ENCODE measurements at places on chromosomes 6 and 20.

DNA sequence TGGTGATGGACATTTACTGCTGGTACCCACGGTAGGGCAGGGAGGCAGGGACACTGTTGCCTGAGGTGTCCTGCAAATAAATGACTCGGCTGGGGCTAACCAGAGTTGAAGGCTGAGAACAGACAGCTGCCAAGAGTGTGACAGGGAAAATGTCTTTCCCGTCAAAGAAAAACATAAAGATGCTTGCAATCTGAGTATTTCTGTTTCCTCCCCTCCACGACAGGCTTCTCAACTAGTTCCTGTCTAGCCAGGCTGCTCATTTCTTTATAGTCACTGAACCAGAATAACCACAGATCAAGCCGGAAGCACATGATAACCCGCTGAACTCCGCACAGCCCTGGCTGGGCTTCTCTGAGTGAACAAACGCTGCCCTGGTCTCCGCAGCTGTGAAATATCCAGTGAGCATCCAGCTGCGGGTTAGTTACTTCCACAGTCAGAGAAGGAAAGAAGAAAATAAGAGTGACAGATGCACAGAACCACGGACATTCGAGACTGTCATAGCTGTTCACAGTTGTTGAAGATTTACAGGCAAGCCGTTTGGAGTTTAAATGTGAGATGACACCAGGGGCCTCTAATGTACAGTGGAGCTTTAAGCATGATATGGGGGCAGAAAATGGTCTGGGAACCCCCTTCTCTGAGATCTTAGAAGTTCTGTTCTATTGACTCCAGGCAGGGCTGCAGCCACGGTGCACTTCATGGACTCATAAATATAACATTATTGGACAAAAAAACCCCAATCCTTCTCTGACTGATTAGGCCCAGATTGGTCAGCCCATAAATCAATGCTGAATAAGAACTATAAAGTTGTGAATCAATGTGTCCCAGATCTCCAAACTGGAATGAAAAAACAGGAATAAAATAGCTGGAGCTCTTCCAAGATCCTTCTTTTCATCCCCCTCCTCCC lies 299.9 kb upstream of the SUPT3H start:
- no peaks in the 10 kb centered on the region for H3K27me3 ChIP-seq
- DNase-seq: no peak
- no peaks in the 10 kb centered on the region for H3K36me3 ChIP-seq
- no peak overlapping the region for H3K4me3 ChIP-seq
- H3K4me1 ChIP-seq: peaks cover 14% of the 10 kb centered on the region
- H3K27ac ChIP-seq: no peak overlapping the region

GRCh38 chr6:16608444-16608843 lies 152.8 kb downstream of the ATXN1 start:
- H3K27me3 ChIP-seq: no peaks in the 10 kb centered on the region
- H3K27ac ChIP-seq: no peak overlapping the region
- no peaks in the 10 kb centered on the region for H3K4me1 ChIP-seq

- DNase-seq: no peak
- no peaks in the 10 kb centered on the region for H3K4me1 ChIP-seq
- no peak overlapping the region for H3K4me3 ChIP-seq
- no peaks in the 10 kb centered on the region for H3K27me3 ChIP-seq
These were observed 155.8 kb downstream of the EYA4 start for GRCh38 chr6:133396984-133397348.

- peak overlapping the region; percentile 28 for H3K27ac ChIP-seq
- H3K4me1 ChIP-seq: peaks cover 10% of the 10 kb centered on the region
- no peak for DNase-seq
- H3K36me3 ChIP-seq: no peaks in the 10 kb centered on the region
- no peak overlapping the region for H3K4me3 ChIP-seq
These were observed 31.0 kb upstream of the PCMTD2 start for GRCh38 chr20:64224351-64225170.

- no peaks in the 10 kb centered on the region for H3K27me3 ChIP-seq
- no peak overlapping the region for H3K27ac ChIP-seq
- no peak overlapping the region for H3K4me3 ChIP-seq
- DNase-seq: no peak
These were observed 99.5 kb upstream of the SUPT3H start for GRCh38 chr6:45477278-45477677.

- H3K4me3 ChIP-seq: no peak overlapping the region
- H3K36me3 ChIP-seq: no peaks in the 10 kb centered on the region
- no peaks in the 10 kb centered on the region for H3K4me1 ChIP-seq
- no peak for DNase-seq
- H3K27ac ChIP-seq: no peak overlapping the region
These were observed 18.9 kb upstream of the SRSF6 start for GRCh38 chr20:43438578-43439316.

DNA sequence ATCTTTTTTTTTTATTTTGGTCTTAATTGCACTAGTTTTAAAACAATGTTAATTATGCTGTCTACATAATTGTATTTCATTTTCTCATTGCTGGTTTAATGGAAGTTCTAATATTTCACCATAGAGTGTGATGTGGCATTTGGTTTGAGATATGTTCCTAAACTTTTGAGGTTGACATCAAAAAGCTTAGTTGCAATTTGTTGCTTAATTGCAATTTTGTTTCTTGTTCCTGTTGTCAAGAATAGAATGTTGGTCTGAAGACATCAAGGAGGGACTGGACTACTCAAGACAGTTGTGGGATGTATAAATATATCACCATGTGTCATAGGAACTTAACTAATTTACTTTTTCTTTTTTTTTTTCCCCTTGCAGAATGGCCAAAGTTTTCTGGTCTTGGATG lies 12.5 kb downstream of the HSF2 start:
- no peak overlapping the region for H3K4me3 ChIP-seq
- no peaks in the 10 kb centered on the region for H3K27me3 ChIP-seq
- no peaks in the 10 kb centered on the region for H3K4me1 ChIP-seq
- DNase-seq: no peak
- H3K27ac ChIP-seq: no peak overlapping the region

DNA sequence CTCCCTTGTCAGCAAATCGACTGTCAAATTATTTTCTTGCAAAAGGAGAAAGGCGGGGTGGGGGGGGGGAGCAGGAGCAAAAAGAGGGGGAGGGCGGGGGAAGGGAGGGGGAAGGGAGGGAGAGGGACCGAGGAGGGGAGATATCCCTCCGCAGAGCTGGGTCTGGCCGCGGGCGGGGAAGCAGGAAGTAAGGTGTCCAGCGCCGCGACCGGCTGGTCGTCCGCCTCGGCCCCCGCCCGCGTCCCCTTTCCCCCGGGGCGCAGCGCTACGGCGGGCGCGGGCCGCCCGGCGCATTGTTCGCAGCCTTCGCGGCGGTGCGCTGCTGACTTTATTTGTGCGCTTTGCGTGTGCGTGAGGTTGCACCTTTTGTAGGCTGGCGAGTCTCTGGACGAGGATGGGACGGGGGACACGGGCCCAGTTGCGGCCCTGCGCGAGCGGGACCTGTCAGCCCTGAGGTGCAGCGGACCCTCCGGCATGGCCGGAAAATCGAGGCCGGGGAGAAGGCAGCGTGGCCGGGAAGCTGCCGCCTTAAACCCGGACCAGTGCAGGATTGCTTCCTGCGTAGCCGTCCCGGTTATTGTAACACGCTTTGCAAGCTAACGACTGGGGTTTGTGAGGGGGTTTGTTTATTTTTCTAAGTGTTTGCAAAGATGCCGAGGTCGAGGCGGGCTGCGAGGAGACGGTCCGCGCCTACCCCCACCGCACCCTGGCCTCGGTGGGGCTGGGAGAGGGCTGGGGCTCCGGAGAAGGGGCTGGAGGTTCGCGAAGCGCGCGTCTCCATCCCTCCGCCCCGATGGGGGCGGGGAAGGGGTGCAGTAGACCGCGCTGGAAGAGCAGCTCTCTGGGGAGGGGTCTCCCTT lies 675 bp upstream of the TRERF1 start:
- H3K4me3 ChIP-seq: peak overlapping the region; percentile 93
- no peaks in the 10 kb centered on the region for H3K27me3 ChIP-seq
- peaks cover 23% of the 10 kb centered on the region for H3K4me1 ChIP-seq
- DNase-seq: peak; percentile 93
- H3K36me3 ChIP-seq: no peaks in the 10 kb centered on the region

DNA sequence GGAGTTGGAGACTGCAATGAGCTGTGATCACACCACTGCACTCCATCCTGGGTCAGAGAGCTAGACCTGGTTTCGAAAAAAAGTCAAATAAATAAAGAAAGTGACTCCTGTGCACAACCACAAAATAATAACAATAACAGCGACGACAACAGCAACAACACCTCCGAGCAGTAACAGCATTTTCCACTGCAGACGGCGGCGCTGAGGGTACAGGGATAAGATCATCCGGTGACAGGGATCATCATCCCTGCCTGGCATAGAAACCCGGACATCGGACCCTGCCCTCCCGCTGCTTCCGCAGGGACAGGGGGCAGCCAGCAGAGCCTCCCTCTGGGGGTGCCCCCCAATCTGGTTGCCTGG lies 11.5 kb downstream of the SRXN1 start:
- H3K4me3 ChIP-seq: no peak overlapping the region
- DNase-seq: no peak
- H3K27me3 ChIP-seq: no peaks in the 10 kb centered on the region
- no peaks in the 10 kb centered on the region for H3K36me3 ChIP-seq

DNA sequence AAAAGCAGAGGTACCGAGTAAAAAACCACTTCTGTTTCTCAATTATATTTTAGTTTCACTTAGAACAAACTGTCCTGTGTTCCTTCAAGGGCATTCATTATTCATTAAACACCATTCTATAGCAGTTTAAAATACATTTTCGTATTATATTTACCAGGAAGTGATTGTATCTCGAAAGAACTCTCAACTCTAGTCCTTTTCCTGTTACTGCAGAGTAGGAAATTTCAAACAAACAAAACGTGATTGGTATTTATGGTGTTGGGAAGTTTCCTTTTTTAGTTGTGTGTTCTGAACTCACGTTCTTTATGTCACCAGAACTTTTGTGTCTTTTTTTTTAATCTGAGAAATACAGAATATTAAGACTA lies 139.5 kb upstream of the BTBD3 start:
- no peak for DNase-seq
- H3K27me3 ChIP-seq: no peaks in the 10 kb centered on the region
- no peak overlapping the region for H3K27ac ChIP-seq

DNA sequence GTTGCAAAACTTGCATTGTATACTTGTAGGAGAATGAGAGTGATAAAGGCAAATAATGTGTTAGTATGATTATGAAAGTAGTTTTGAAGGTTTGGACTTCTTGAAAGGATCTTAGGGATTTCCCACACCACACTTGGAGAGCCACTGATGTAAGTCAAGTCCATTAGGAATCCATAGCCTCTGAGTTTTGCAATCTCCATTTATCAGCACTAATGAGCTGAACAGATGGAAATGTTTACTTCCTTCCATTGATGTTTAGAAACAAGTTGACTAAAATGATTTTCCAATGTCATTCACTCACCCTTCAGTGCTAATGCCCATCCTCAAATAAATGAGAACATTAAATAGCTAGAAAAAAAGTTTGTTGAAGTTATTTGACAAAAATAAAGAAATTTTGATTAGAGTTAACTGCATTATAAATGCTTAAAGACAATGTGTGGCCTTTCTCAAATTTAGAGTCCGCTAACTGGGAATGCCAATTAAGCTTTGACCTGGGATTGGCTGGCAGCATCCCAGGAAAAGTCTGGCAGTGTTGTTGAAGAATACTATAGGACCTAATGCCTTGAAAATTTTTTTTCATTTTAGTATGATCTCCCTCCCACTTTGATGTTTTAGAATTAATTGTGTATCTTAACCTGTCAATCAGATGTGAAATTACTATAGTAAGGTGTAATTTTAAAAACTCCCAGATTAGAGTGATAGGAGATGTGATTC lies 68.0 kb downstream of the SLC35F1 start:
- no peak for DNase-seq
- no peak overlapping the region for H3K4me3 ChIP-seq
- H3K27me3 ChIP-seq: no peaks in the 10 kb centered on the region
- no peaks in the 10 kb centered on the region for H3K36me3 ChIP-seq

DNA sequence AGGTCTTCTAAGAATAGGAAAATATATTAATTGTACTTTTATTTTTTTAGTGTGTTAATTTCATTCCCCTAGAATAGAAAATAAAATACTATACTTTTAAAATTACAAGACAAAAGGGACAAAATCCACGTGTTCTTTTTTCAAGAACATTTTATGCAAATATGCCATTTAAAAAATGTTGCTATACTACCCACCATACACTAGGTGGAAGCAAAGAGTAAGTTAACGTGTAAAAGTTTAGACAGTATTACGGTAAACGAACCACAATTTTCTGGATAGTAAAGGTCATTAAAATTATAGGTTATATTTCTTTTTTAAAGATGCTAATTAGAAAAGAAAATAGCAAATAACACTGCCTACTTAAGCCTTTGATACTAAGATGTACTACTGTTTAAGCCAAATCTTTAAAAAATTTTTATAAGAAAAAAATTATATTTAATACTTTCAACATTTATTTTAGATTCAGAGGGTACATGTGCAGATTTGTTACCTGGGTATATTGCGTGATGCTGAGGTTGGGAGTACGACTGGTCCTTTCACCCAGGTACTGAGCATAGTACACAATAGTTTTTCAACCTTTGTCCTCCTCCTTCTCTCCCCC lies 287.6 kb downstream of the PHF3 start:
- H3K27ac ChIP-seq: no peak overlapping the region
- H3K4me3 ChIP-seq: no peak overlapping the region
- H3K36me3 ChIP-seq: no peaks in the 10 kb centered on the region
- H3K4me1 ChIP-seq: no peaks in the 10 kb centered on the region

DNA sequence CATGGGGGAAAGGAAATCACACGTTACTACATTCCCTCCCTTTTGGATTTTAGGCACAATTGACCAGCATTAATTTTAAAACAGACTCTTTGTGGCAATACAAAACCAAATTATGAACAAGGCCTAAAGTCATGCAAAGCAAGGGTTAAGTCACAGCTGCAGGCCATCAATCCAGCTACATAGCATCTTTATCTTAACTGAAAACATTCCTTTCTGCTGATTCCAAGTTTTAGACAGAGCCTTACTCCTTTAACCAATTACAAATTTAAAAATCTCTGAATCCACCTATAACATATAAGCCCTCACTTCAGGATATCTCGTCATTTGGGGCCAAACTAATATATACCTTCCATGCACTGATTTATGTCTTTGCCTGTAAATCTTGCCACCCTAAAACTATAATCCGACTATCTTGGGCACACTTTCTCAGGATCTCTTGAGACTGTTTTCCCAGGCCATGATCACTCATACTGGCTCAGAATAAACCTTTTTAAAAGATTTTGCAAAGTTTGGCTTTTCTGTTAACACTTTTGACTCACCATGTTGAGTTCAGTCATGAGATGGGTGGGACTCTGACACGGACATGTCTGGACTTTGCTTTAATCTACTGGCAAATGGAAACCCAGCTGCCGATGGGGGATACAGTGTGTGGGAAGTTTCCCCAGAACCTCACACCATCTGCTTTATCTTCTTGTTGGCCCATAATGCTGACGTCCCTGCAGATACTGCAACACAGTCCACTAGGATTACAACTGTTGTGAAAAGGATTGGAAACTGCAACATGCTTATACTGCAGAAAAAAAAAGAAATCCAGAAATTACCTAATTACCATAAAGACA lies 757.0 kb downstream of the PTPRT start:
- no peak overlapping the region for H3K4me3 ChIP-seq
- no peak overlapping the region for H3K27ac ChIP-seq
- no peaks in the 10 kb centered on the region for H3K36me3 ChIP-seq
- H3K4me1 ChIP-seq: no peaks in the 10 kb centered on the region
- no peak for DNase-seq
